Memory B cell (primary cell): ENCODE measurements at places on chromosomes 4 and X.

- no peak for DNase-seq
These were observed 18.7 kb downstream of the SCFD2 start for GRCh38 chr4:53346920-53347852.

DNA sequence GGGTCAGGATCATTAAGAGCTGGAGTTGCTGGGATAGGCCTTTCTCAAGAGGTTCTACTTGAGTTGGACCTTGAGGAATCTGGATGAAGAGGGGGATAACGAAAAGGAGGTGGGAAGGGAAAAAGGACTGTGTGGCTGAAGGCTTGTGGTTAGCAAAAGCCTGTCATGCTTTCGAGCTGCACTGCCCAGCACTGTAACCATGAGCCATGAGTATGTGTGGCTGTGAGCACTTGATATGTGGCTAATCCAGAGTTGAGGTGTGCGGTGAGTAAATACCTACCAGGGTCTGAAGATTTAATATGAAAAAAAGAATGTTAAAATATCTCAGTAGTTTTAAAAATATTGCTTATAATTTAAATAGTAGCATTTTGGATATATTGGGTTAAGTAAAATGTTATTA, 11.4 kb downstream of the TMEM165 start:
- no peak for DNase-seq

DNA sequence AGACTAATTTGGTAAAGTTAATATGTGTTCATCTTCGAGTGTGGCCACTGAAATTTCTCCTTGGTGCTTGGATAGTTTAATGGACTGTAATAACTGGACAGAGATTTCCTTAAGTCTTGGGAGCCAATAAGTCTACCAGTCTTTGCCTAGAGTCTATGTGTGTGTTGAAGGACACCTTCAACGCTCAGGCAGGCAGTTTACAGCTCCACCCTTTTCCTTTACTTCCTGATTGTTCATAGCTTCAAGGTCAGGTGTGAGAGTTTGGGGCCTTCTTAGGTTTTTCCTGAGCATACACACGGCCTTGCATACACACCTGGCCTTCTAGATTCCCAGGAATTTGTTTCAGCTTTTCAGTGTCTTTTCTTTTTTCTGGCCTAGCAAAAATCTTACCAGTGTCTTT, 355.3 kb upstream of the AMOT start:
- no peak for DNase-seq

GRCh38 chr4:80343887-80344286, 8.4 kb downstream of the CFAP299 start:
- no peak for DNase-seq

GRCh38 chr4:176187624-176188023, 7.8 kb downstream of the SPATA4 start:
- no peak for DNase-seq

- no peak for DNase-seq
These were observed 98.6 kb downstream of the FHDC1 start for GRCh38 chr4:153034681-153035080.

- DNase-seq: no peak
These were observed 51.7 kb downstream of the ATP11C start for GRCh38 chrX:139881130-139881529.

GRCh38 chr4:17636341-17636695, 21.9 kb downstream of the MED28 start:
- DNase-seq: no peak

DNA sequence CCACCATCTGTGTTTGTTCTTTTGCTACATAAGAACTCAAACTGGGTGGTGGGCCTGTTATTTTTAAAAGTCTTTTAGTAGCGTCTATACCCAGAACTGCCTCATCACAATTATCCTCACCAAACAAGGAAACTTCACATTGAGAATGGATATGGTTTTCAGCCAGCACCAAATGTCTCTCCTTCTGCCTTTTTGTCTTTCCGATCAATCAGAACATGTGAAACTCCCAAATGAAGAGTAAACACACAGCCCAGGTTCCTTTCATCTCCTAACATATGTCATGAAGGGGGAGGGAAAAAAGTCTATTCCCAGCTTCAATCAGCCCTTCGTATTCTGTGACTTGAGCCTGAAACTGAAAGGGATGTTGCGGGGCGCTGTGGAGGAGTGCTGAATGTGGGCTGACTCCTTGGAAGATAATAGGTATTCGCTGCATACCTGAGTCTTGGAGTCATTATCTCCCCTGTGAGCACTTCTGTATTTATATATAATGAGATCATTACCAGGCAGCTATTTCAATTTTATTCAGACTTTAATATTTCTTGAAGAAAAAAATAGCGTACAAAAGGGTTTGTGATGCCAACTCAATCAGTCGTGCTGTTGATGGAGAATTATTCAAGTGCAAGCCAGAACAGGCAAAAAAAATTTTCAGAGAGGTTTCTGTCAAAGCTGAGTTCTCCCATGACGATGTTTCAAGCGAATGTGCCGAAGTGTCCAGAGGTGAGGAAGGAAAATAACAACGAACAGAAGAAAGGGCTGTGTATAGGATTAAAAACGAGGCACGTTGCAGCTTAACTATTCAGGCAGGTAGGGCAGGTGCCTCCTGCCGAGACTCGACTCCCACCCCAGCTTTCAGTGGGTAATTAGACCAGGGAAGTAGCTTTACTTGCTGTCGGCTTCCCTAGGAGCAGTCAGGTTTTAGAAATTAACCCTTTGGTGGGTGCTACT, 163.9 kb upstream of the NOCT start:
- DNase-seq: no peak

GRCh38 chr4:159398236-159398638, 295.4 kb downstream of the RAPGEF2 start:
- no peak for DNase-seq

DNA sequence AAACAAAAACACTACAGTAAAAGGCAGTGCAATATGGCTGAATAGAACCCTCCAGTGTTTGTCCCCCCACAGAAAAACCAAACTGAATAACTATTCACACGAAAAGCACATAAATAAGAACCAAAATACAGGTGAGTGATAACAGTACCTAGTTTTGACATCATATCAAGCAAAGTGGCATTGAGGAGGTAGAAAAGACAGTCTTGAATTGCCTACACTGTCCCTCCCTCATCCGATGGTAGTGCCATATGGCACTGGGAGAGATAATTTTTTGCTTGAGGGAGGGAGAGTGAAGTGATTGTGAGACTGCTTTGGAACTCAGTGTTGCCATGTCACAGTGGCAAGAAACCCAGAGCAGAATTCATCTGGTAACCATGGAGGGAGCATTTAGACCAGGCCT, 99.2 kb downstream of the GPR174 start:
- no peak for DNase-seq

GRCh38 chrX:71998836-71999509, 88.3 kb downstream of the NHSL2 start:
- peak; percentile 35 for DNase-seq

DNA sequence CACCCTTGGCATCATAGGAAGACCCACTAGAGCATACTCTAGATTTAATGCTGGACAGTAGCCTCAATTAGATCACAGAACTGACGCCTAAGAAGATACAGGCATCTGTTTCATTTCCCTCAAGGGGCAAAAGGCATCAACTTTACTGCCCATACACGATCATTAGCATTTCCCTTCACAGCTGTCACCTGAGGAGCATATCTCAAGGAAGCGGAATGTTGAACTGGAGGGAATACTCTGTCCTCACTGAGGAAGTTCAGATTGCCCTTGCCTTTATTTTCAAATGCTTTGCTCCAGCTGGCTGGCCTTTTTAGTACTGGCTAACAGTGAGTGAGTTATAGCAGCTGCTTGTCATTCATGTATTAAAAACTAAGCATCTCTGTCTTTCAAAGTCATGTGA, 508.4 kb upstream of the GALNT7 start:
- no peak for DNase-seq

DNA sequence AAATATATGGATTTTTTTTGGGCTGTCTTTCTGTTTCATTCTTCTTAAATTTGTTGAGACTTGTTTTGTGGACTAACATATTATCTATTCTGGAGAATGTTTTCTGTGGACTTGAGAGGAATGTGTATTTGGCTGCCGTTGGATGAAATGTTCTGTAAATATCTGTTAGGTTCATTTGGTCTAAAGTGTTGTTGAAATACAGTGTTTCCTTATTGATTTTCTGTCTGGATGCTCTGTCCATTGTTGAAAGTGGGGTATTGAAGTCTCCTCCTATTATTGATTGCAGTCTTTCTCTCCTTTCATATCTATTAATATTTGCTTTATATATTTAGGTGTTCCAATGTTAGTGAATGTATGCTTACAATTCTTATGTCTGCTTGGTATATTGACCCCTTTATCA, 431.8 kb downstream of the RAPGEF2 start:
- no peak for DNase-seq

GRCh38 chr4:188639479-188640100, 500.3 kb downstream of the TRIML1 start:
- DNase-seq: no peak

GRCh38 chrX:78950009-78950835, 5.0 kb downstream of the P2RY10 start:
- DNase-seq: peak; percentile 16

DNA sequence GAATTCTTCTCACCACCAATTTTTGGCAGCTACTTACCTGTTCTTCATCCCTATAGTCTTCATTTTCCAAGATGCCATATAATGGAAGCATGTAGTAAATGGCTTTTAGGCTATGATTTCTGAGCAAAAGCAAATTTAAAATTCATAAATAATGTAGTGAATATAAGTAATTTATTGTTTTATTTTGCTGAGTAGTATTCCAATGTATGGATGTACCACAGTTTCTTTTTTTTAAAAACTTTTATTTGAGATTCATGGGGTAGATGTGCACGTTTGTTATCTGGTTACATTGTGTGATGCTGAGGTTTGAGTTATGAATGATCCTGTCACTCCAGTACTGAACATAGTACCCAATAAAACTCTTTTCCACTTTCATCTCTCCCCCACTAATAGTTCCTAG, 369.1 kb downstream of the IL15 start:
- no peak for DNase-seq

GRCh38 chr4:137762591-137762990, 230.3 kb upstream of the PCDH18 start:
- DNase-seq: no peak

DNA sequence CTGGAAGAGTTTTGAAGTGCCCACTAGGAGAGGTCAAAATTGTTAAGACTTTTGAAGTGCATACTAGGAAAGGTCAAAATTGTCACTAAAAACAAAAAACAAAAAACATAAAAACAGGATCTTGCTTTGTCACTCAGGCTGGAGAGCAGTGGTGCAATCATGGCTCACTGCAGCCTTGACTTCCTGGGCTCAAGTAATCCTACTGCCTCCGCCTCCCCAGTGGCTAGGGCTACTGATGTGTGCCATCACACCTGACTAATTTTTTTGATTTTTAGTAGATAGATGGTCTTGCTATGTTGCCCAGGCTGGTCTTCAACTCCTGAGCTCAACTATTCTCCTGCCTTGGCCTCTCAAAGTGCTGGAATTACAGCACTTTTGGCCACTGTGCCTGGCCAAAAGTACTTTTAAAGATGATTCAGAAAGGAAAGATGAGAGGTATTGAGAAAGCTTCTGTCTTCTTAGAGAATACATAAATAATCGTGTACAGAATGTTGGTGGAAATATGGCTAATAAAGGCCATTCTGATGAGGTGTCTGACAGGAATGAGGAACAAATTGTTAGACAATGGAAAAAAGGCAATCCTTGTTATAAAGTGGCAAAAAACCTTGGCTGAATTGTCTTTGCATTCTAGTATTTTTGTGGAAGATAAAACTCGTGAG, 43.3 kb upstream of the STX18 start:
- no peak for DNase-seq

GRCh38 chr4:182564724-182565369, 321.6 kb downstream of the TENM3 start:
- DNase-seq: no peak

- DNase-seq: no peak
These were observed 1097.0 kb downstream of the PDHA2 start for GRCh38 chr4:96936886-96937285.

GRCh38 chrX:45591650-45592049, 391.0 kb upstream of the DIPK2B start:
- no peak for DNase-seq

- no peak for DNase-seq
These were observed 105.2 kb downstream of the RBM47 start for GRCh38 chr4:40524366-40525041.

GRCh38 chr4:12889054-12889453, 595.1 kb downstream of the RAB28 start:
- DNase-seq: no peak
